ENCODE measurements at places on chromosomes 2 and 18. TPM values are rescaled to one million over a fixed set of nuclear protein-coding genes. Genes with fewer than 3 reads are reported as not detected.

DNA sequence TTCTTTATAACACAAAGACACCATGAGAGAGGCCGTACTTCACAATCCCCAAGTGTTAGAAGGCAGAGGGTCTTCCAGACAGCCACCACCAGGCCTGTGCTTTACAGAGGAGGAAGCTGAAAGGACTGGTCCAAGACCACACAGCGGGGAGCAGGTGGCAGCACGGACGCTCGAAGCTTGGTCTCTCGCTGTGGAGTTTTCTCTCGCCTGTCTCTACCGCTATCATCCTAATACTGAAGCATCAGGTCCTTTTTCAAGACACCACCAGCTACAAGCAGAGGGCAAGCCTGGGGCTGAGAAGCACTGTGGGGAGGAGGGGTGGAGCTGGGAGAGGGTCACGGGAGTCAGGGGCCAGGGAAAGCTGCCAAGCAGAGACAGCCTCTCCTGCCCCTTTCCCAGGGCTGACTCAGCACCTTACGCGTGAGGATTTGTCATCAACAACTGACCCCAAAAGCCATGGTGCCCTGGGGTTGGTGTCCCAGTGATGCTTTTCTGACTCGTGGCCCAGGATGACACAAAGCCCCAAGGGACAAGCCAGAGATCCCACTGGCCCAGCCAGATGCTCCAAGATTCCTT is 31.9 kb upstream of the FOSL2 start:
- peaks cover 7% of the 10 kb centered on the region for H3K4me1 ChIP-seq
- no peak overlapping the region for H3K27ac ChIP-seq
- DNase-seq = no peak
- no peaks in the 10 kb centered on the region for H3K27me3 ChIP-seq
- H3K4me3 ChIP-seq = no peak overlapping the region

DNA sequence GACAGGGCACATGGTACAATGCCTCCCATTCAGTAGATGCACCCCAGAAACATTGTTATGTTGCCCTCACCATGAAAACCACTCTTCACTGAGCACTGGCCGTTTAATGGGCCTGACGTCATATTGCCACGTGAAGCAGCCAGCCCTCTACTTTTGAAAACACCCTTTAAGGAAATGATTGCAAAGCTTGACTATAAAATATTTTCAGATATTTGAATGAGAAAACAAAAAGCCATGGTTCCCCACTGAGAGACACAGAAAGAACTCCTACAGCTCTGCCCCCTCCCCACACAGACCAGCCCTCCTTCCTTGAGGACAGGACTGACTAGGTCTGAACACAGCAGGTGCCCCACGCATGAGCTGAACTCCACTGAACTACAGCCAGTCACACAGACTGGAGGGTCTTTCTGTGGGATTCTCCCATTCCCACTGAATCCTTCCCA is 349.1 kb downstream of the ANAPC1 start:
- H3K36me3 ChIP-seq = no peaks in the 10 kb centered on the region
- no peak overlapping the region for H3K4me3 ChIP-seq
- DNase-seq = no peak
- H3K4me1 ChIP-seq = peaks cover 6% of the 10 kb centered on the region
- no peaks in the 10 kb centered on the region for H3K27me3 ChIP-seq

GRCh38 chr2:230920167-230920566 is 4.9 kb downstream of the GPR55 start:
- H3K4me1 ChIP-seq = no peaks in the 10 kb centered on the region
- no peak for DNase-seq
- H3K36me3 ChIP-seq = no peaks in the 10 kb centered on the region

GRCh38 chr2:112869258-112869842 is 32.8 kb upstream of the IL1B start:
- no peak overlapping the region for H3K4me3 ChIP-seq
- DNase-seq = peak; percentile 62
- H3K4me1 ChIP-seq = no peaks in the 10 kb centered on the region

DNA sequence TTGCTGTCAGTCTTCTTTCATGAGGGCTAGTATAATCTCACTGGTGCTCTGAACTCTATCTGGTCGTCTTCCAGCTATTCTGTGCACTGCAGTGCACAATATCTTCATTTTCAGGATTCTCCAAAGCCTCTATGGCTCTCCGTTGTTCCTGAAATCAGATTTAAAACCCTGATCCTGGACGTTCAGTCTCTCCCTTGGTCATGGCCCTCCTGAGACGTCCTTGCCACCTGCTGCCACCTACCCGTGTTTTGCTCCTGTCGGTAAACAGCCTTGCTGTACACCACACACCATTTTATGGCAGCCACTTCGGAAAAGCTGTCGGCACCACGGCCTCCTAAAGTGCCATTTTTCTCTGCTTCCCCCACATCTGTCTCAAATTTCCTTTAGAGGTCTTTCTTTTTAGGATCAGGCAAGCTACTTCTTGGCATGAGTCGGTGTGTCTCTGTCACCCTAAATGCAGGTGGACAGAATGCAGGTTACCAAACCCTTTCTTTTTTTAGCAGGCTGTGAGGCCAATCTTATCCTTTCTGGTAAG is 170.0 kb downstream of the HRH4 start:
- no peak overlapping the region for H3K4me3 ChIP-seq
- no peaks in the 10 kb centered on the region for H3K4me1 ChIP-seq
- no peak overlapping the region for H3K27ac ChIP-seq
- DNase-seq = no peak
- H3K27me3 ChIP-seq = no peaks in the 10 kb centered on the region

DNA sequence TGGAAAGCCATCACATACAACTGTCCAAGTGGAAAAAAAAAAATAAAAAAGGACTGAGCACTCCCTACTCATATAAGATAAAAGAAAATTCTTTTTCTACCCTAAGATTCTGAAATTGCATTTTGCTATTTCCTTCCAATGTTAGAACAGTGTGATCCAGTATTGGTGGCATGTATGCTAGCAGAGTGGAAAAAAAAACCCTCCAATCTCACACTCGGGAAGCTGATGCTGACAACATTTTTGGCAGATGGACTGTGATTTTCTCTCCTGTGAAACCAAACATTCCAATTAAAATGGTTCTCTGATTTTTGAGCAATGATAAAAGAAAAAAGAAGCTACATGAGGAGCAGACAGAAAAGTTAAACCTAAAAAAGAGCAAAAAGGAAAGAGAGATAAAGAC is 419.8 kb downstream of the DPP10 start:
- H3K36me3 ChIP-seq = no peaks in the 10 kb centered on the region
- DNase-seq = no peak
- H3K27me3 ChIP-seq = no peaks in the 10 kb centered on the region
- H3K27ac ChIP-seq = no peak overlapping the region
- H3K4me1 ChIP-seq = no peaks in the 10 kb centered on the region
- no peak overlapping the region for H3K4me3 ChIP-seq

- H3K27ac ChIP-seq = no peak overlapping the region
- peaks cover 27% of the 10 kb centered on the region for H3K4me1 ChIP-seq
- H3K4me3 ChIP-seq = no peak overlapping the region
- no peaks in the 10 kb centered on the region for H3K36me3 ChIP-seq
- no peak for DNase-seq
Observed at GRCh38 chr2:237997521-237997920, 30.7 kb downstream of the UBE2F start.

DNA sequence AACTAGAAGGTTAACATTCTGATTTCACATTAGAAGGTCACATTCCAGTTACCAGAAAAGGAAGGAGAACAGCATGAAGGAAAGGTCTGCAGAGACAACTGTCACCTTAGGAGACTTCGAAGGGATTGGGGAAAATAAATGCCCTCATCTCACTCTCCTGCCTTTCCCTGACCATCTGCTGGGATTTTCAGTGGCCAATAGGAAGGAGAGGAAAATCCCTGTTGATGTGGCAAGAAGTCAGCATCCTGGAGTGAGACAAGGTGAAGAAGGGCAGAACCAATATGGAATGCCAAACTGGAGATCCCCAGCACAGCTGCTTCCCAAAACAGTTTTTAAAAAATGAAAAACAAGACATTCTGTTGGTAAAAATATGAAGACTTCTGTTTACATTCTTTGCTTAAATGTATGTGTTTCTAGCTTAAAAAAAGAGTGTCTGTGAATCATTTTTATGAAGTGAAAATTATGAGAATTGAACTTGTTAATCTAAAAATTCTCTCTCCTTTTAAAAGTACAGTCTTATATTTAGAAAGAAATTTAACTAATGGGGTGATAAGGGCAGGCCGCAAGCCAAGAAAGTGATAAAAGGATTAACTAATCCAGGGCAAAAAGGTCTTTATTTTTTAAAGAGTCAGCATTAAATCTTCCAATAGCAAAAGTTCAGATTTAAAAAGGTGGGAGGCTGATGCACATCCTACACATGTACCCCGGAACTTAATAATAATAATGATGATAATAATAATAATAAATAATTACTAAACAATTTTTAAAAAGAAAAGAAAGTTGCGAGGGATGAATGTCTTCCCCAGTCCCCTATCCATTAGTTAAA is 160.6 kb upstream of the DOK6 start:
- no peaks in the 10 kb centered on the region for H3K36me3 ChIP-seq
- no peaks in the 10 kb centered on the region for H3K27me3 ChIP-seq
- no peak for DNase-seq
- no peaks in the 10 kb centered on the region for H3K4me1 ChIP-seq
- H3K27ac ChIP-seq = no peak overlapping the region

- no peak overlapping the region for H3K27ac ChIP-seq
- no peaks in the 10 kb centered on the region for H3K36me3 ChIP-seq
- no peak for DNase-seq
- no peaks in the 10 kb centered on the region for H3K27me3 ChIP-seq
Observed at GRCh38 chr2:191204433-191204832, 40.8 kb upstream of the MYO1B start.

DNA sequence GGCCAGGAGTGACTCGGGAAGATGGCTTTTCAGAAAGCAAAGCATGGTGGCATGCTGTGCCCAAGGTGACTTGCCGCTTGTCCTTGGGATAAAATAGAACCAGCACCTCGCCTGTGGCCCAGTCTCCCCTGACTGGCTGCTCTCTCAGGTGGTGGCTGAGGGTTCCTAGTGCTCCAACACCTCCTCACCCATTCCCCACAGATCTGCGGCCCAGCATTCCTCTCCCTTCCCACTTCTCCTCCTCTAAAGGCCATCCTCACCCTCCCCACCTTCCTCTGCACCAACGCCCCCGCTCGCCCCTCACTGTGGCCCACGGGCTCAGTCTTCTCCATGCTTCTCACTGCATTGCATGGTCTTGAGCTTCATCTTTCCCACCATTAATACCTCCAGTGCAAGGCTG is 132.4 kb downstream of the PXDN start:
- H3K4me1 ChIP-seq = no peaks in the 10 kb centered on the region
- H3K36me3 ChIP-seq = no peaks in the 10 kb centered on the region
- no peak overlapping the region for H3K27ac ChIP-seq
- DNase-seq = no peak

GRCh38 chr18:74604774-74605173 is 7.1 kb downstream of the ZNF407 start:
- no peak overlapping the region for H3K27ac ChIP-seq
- DNase-seq = no peak
- no peaks in the 10 kb centered on the region for H3K36me3 ChIP-seq
- H3K4me3 ChIP-seq = no peak overlapping the region
- H3K27me3 ChIP-seq = no peaks in the 10 kb centered on the region

- H3K27ac ChIP-seq = no peak overlapping the region
- no peak overlapping the region for H3K4me3 ChIP-seq
- peaks cover 88% of the 10 kb centered on the region for H3K27me3 ChIP-seq
- H3K36me3 ChIP-seq = no peaks in the 10 kb centered on the region
Observed at GRCh38 chr2:174336501-174337336, 2.0 kb downstream of the SP9 start.

- H3K4me1 ChIP-seq = peaks cover 23% of the 10 kb centered on the region
- no peaks in the 10 kb centered on the region for H3K27me3 ChIP-seq
- H3K36me3 ChIP-seq = no peaks in the 10 kb centered on the region
- peak; percentile 51 for DNase-seq
Observed at GRCh38 chr2:108534584-108535356, 500 bp downstream of the LIMS1 start.

GRCh38 chr2:43258547-43259156 is 32.2 kb upstream of the ZFP36L2 start:
- no peaks in the 10 kb centered on the region for H3K36me3 ChIP-seq
- no peak overlapping the region for H3K4me3 ChIP-seq
- DNase-seq = no peak
- H3K27me3 ChIP-seq = no peaks in the 10 kb centered on the region
- peaks cover 6% of the 10 kb centered on the region for H3K4me1 ChIP-seq
- H3K27ac ChIP-seq = no peak overlapping the region

- H3K27ac ChIP-seq = no peak overlapping the region
- H3K27me3 ChIP-seq = no peaks in the 10 kb centered on the region
- H3K4me3 ChIP-seq = no peak overlapping the region
- no peak for DNase-seq
- no peaks in the 10 kb centered on the region for H3K36me3 ChIP-seq
- no peaks in the 10 kb centered on the region for H3K4me1 ChIP-seq
Observed at GRCh38 chr2:14358774-14359173, 273.7 kb upstream of the LRATD1 start.

- H3K27ac ChIP-seq = no peak overlapping the region
- no peaks in the 10 kb centered on the region for H3K27me3 ChIP-seq
- no peaks in the 10 kb centered on the region for H3K36me3 ChIP-seq
- H3K4me3 ChIP-seq = no peak overlapping the region
Observed at GRCh38 chr2:45315861-45316260, 295.2 kb downstream of the SRBD1 start.

- H3K27me3 ChIP-seq = no peaks in the 10 kb centered on the region
- no peaks in the 10 kb centered on the region for H3K36me3 ChIP-seq
Observed at GRCh38 chr2:189623049-189623448, 38.2 kb upstream of the ASNSD1 start.

- H3K4me1 ChIP-seq = no peaks in the 10 kb centered on the region
- no peaks in the 10 kb centered on the region for H3K36me3 ChIP-seq
- no peak overlapping the region for H3K27ac ChIP-seq
- H3K27me3 ChIP-seq = no peaks in the 10 kb centered on the region
Observed at GRCh38 chr2:15348636-15349035, 212.5 kb downstream of the NBAS start.

GRCh38 chr2:119207447-119207846 is 16.2 kb upstream of the STEAP3 start:
- H3K27ac ChIP-seq = no peak overlapping the region
- DNase-seq = no peak
- H3K4me1 ChIP-seq = no peaks in the 10 kb centered on the region

Gene SIGLEC15
- total RNA-seq = 2.0 TPM

Gene AQP4
- 3.6 TPM for total RNA-seq

Gene SH3BP4
- 62.6 TPM for total RNA-seq

Gene KIF1A
- total RNA-seq = 51.9 TPM

Gene KCNS3
- total RNA-seq = 8.2 TPM

Gene KLF7
- total RNA-seq = 4.6 TPM

Gene PTCD3
- 34.3 TPM for total RNA-seq

Gene FSHR
- total RNA-seq = not detected

Gene YES1
- total RNA-seq = 50.4 TPM

Gene CHRND
- total RNA-seq = not detected

Gene SERPINB13
- not detected for total RNA-seq

Gene RAB17
- total RNA-seq = 38.9 TPM

Gene IL37
- total RNA-seq = not detected

Data from body of pancreas (tissue), 4 donors.